NCI-H2081 treated with DMSO at 0.1 percent for 48 hours (cell line): ENCODE measurements at places on chromosomes 5 and 9.
A peak's percentile ranks its signal among the peaks of the same experiment; 100 is the strongest.

DNA sequence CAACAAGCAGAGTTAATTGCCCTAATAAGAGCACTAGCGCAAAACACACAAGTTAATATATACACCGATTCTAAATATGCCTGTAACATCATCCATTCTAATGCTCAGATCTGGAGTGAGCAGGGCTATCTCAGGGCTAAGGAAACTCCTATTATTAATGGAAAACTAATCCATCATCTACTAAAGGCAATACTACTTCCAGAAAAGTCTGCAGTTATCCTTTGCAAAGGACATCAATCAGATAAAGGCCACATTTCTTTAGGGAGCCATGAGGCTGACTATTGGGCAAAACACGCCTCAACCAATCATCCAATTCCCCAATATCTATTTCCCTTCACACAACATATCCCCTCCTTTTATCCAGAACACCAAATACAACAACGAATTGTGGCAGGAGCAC lies 1032.3 kb upstream of the NUDT12 start:
- no peak for DNase-seq

- DNase-seq, result no peak
Measured at GRCh38 chr9:11414241-11414640, 801.4 kb upstream of the PTPRD start.

GRCh38 chr5:124736082-124736804 lies 10.2 kb downstream of the ZNF608 start:
- no peak for DNase-seq

DNA sequence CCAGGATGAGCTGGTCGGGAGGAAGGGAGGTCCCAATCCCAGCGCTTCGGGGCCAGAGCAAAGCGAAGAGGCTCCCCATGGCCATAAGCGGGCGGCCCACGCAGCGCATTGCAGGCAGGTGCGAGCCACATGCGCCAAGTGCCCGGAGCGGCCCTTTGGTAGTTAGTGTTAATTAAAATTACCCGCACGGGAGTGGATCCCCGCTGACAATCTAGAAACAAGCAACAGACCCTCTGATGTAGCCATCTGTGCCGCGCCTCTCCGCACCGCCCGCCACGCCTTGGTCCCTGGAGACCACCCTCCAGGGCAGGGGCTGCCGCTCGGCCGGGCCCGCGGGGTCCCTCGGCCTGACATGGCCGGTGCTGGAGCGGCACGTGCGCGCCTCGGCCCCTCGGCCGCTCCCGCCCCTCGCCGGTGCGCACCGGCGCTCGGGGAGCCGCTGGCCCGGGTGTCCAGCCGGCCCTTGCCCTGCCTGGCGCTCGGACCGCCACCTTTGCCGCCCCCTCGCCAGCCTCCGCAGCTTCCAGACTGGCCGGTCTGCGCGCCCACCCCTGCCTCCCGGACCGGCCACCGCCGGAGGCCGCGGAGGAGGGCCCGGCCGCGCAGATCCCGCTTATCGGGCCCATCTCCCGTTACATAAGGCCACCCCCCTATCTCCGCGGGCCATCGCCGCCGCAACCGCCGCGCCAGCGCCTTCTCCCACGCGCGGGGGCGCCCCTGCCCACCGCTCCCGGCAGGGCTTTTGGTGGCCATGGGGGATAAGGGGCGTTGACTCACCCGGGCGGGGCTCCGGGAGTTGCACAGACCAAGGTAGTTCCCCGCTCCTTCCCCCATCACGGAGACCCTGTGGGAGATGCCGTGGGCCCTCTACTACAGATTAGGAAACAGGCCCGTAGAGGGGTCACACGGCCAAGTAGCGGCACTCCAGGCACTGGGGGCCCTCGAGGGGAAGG lies 1.9 kb upstream of the IL13 start:
- DNase-seq, result no peak

DNA sequence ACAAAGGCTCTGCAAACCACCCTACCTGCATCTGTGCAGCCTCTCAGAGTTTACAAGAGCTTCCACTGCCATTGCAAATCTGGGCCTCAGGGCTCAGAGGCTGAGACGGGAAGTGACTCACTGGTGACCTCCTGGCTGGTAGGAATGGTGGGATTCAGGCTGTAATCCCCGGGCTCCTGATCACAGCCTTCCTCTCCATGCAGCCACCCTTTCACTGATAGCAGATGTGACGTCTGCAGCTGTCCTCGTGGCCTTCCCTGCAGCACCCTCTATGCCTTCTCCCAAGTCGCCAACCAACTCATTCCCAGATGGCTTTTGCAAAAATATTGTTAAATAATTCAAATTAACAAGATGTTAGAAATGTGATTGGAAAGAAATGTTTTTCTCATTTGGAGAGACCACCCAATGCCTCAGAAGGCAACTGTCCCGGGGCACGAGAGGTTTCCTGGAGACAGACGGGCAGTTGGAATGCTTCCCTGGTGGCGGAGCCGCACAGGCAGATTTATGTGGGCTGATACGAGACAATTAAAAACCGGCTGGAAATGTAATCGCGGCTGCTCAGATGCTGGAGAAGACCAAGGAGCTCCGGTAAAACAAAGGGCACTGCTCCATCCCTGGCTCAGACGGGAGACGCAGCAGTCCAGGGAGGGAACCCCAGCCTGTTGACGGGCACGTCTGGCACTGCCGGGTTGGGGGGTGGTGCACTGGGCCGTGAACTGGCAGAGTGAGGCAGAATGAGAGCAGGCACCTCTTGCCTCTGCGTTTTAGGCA lies 34.4 kb upstream of the SLC25A51 start:
- no peak for DNase-seq

DNA sequence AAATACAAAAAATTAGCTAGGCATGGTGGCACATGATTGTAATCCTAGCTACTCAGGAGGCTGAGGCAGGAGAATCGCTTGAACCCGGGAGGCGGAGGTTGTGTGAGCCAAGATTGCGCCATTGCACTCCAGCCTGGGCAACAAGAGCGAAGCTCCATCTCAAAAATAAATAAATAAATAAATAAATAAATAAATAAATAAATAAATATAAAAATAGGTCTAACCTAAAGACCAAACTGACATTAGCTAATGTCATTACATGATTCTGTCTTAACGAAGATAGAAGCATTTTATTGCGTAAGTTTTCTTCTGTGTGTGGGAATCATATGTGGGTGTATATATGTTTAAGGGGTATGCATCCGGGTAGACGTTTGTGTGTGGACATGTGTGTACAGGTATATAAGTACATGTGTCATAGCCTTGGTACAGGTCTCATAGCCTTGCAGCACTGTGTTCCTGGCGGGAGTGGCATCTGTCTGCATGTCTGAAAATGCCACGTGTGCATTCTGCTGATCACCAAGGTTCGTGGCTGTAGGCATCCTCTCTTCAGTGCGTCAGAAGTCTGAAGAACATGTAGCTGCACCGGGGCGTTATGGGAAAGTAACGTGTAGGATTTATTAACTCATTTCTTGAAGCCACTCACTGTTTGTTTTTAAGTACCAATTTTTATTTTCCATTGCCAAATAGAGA lies 298.1 kb downstream of the NR3C1 start:
- no peak for DNase-seq

DNA sequence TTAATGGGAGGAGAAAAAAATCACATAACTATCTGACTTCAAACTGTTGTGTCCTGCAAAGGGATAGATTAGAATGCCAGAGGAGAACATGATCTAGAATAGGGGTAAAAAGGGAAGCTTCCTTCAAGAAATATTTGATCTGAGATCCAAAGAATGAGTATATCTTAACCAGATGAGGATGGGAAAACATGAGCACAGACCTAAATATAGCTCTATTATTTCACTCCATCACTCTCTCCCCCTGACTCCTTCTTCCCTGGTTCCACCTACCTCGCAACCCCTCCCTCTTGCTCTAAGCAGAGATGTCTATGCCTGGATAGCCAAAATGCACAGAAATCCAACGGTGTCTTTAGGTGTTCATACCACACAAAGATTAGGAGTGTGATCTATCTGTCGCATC lies 36.4 kb downstream of the NR4A3 start:
- no peak for DNase-seq

GRCh38 chr5:167481345-167481744 lies 810.1 kb upstream of the WWC1 start:
- DNase-seq, result no peak

DNA sequence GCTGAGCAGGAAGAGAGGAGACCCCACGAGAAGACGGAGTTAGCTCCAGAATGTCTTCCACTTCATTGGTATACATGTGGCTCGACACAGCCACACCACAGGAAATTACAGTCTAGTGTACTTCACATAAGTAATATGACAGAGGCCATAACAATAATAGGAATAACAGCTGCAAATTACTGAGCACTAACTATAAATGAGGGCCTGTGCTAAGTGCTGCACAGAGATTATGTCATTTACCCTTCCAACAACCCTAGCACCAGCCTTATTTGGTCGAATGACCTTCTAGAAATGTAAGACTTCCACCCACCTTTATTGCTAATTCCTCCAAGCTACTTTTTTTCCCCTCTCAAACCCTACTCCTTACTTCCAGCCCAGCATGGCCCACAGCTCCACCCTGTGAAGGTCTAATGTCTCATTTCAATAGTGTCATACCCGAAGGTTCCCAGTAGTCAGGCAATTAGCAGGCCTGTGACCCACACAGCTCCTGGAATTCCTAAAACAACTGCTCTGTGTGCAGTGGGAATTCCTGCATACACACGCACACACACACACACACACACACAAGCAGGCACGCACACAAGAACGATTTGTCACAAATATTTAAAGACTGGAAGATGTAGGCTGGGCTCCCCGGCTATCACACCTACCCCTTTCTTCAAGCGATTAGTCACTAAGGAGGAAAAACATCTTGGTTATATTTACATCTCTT lies 134.5 kb downstream of the FRMD3 start:
- no peak for DNase-seq

GRCh38 chr5:8912106-8912505 lies 633.8 kb downstream of the SEMA5A start:
- no peak for DNase-seq

DNA sequence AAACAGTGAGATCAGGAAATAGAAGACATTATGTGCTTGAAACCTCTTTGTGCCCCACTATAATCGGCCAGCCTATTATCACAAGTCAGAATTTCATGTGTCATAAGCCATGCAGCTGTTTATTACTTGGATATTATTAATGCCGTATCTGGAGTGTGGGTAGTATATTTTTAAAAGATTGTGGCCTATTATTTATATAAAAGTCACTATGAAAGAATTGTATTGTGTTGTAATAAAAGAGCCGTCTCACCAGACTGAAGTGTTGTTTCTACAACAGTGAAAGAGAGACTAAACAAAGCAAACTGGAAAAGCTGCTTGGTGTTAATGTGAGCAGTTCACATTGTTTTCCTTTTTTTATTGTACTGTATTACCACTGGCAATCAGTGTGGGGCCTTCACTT lies 449.1 kb downstream of the PSAT1 start:
- DNase-seq, result peak; percentile 39

DNA sequence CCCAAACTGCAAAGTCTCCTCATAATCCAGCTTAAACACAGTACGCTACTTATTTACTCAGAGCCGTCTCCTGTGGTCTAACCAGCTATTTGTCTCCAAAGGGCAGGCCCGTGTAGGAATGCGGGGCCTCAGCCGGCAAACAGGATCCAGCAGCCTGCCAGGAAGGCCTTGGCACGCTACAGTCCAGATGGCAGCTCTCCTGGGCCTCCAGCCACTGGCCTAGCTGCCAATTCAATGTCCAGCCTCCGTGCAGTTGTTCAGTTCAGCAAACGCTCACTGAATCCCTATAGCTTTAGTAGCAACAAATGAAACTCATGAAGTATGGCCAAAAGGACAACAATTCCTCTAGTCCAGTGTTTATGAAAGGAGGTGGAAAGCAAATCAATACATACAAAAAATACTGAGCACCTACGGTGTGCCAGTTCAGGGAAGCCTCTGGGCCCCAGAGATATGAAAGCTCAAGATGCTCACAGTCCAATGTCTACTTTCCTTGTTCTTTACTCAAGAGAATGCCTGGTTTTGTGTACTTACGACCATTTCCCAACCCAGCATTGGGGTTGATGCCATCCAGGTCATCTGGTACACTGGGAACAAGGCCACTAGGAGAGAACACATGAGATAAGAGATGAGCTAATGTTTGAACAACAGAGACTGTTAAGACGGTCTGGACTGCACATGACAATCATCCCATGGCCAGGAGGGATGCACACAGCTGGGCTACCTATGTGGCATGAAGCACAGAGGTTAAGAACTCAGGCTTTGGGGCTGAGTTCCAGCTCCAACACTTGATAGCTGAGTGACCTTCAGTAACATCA lies 8.3 kb downstream of the CDK5RAP2 start:
- no peak for DNase-seq

DNA sequence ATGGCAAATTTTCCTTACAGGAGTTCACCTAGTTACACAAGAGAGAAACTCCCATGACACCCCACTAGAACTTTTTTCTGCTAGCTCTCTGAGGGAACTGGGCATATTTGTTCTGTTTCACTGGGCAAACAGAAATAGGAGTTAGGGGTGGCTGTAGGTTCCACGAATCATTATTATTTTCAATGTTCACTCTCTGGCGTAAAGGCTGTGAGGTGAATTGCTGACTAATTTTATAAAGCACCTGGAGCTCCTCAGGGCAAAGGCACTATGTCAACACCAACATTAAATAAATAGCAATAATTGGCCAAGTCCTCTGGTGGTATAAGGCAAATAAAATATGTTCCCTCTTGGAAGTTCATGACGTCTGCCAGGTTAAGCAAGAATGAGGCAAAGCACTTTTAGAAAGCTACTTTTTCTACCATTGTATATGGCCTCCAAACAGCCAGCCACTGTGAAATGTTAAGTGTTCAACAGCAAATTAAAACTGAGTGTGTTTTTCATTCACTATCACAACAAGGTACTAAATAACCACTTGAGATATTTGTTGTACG lies 344.6 kb downstream of the PDE4D start:
- DNase-seq, result peak; percentile 87

DNA sequence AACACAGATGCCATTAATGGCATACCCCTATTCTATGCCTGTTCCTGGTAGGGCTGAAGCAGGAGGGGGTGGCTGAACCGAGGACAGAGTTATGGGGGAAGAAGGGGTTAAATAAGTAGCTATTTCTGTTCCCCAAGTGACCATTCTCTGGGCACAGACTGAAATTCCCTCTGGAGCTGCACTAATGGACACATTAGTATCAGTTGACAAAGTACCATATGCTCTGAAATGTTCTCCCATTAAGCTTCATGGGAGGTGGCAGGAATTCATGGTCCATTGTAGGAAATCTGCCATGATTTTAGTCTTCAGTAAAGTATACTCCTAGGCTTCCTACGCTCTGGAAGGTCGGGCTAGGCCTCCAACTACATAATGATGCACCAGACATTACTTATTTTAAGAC lies 10.5 kb upstream of the FRMPD1 start:
- no peak for DNase-seq

GRCh38 chr9:112725961-112726360 lies 8.0 kb upstream of the INIP start:
- no peak for DNase-seq

GRCh38 chr5:31408814-31409213 lies 123.1 kb downstream of the DROSHA start:
- DNase-seq, result no peak

DNA sequence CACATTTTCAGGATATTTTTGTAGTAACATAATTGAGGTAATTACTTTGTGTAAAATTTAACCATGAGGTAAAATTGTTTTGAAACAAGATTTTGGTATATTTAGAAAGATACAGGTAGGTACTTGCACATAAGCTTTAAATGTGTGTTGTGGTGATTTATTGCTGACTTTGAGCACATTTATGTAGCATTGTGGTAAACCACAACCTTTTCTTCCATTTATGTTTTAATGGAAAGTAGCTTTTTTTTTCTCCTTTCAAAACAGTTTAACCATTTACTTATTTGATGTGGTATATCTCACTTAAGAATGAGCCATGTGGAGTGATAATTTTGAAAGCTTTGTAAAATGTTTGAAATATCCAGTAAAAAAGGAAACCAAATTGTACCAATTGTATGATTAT lies 35.6 kb downstream of the FCHO2 start:
- DNase-seq, result no peak
